ENCODE measurements at places on chromosomes 7 and 10.

DNA sequence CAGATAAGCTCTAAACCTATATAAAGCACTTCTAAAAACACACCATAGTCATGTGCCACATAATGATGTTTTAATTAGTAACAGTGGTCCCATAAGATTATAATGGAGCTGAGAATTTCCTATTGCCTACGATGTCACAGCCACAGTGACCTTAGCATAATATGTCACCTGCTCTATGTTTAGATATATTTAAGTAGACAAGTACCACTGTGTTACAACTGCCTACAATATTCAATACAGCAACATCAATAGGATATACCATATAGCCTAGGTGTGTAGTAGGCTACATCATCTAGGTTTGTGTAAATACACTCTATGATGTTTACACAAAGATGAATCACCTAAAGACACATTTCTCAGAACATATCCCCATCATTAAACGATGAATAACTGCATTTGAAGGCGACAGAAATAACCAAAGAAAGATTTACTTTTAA lies 24.5 kb downstream of the GPR22 start:
- DNase-seq: no peak

- DNase-seq: no peak
Observed at GRCh38 chr10:110239892-110240291, 32.5 kb downstream of the MXI1 start.

DNA sequence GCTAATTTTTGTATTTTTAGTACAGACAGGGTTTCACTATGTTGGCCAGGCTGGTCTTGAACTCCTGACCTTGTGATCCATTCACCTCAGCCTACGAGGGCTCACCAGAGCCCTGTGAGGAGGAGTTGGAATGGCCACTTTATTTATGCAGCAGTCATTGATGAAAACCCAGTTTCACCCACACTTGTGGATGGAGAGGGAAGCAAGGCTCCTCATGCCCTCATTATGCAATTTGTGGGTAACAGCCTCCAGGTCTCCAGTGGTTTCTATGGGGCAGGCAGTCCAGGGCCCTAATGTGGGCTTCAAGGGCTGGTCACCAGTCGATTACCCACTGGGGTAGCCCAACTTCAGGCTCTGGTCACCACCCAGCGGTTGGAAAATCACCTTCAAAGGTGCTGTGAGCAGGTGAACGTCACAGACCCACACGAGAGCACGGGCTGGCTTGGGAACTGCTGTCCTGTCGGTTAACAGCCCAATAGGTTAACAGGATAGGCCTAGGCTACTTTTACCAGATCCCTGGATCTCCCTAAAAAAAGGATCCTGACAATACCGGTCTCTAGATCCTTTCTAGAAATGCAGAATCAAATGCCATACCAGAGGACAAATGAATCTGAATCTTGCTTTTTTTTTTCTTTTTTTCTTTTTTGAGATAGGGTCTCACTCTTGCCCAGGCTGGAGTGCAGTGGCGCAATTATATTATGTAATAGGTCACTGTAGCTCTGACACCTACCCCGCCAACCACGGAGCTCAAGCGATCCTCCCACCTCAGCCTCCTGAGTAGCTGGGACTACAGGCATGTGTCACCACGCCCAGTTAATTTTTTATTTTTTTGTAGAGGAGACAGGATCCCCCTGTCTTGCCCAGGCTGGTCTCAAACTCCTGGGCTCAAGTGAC lies 97.8 kb downstream of the SLC37A3 start:
- no peak for DNase-seq

DNA sequence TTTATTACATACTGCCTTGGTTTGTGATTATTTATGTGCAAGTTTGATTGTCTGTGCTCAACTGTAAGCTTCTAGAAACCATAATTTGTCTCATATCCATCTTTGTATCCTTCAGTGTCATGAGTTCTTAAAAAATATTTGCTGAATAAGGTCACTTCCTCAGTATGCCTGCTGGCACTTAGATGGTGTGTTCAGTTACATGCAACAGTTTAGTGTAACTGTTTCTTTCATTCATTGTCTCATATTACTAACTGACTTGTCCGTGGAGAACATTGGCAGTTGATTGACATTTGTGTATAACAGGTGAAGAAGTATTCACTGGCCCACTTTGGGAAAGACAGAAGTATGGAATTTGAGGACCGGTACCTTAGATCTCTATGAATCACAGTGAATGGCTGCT lies 236.9 kb downstream of the PRKG1 start:
- no peak for DNase-seq

DNA sequence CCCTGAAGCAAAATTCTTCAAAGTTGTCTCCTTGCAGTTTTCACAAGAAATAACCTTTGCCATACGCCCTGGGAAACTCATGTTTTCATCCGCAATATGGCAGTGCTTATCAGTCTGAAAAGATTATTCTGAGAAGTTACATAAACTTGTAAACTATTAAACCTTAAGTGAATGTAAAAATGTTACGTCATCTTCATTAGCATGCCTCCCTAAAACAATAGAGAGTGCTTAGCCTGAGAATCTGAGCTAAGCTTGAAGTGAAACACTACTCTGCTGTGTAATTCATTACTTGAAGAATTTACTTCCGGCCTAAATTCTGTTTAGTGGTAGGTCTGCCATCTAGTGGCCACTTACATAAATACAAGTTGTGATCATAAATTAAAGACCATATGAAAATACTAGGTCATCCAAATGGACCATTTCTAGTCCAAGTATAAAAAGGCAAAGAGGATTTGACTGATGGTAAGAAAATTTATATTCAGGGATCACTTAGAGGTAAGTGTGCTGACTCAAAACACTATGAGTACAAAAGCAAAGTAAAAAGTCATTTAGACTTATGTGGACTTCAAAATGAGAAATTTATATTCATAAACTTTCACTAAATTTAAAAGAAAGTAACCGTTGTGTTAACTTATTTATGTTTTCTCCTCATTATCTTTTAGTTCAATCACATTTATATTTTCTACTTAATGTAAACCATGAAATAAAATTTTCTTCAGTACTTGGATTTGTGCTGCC lies 745.1 kb upstream of the LRRTM3 start:
- DNase-seq: no peak

DNA sequence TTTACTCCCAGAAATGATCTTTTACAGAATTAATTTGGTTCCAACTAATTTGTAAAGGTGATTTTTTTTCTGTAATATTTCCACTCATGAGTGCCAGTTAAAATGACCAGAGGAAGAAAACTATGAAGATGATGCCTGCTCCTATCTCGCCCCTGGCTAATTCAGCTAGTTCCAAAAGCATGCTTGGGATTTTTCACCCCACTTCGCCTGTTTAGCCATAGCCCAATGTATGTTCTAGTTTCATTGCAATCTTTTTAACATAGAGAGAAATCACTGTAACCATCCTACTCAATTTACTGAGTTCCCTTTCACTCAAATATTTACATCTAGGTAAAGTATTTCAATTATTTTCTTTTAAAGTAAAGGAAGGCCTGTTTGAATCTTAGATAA lies 23.0 kb upstream of the STK17A start:
- no peak for DNase-seq

DNA sequence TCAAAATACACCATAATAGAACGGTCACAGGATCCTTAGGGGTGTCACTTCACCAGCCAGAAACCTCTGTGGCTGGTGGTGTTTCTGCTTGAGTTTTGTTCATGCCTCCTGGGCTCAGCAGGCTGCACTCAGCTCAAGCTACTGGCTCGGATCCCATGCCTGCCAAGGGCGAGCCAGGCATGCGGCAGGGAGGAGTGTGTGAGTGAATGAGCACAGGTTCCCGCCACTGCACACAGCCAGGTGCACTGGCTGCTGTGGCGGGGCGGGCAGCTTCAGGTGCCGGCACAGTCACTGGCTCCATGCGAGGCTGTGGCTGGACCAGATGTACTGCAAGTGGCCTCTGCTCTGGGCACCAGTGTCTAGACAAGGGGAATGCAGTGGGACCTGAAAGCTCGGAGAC lies 29.5 kb downstream of the CLDN12 start:
- DNase-seq: no peak

GRCh38 chr10:106904209-106904608 lies 260.3 kb downstream of the SORCS1 start:
- DNase-seq: no peak

Measured in ascending aorta (tissue), 2 donors.